Femur (tissue), 1 donor: ENCODE measurements at places on chromosomes 5 and 9.
A peak's percentile ranks its signal among the peaks of the same experiment; 100 is the strongest.

GRCh38 chr5:310941-311434 is 10.5 kb upstream of the AHRR start:
- no peak for DNase-seq

DNA sequence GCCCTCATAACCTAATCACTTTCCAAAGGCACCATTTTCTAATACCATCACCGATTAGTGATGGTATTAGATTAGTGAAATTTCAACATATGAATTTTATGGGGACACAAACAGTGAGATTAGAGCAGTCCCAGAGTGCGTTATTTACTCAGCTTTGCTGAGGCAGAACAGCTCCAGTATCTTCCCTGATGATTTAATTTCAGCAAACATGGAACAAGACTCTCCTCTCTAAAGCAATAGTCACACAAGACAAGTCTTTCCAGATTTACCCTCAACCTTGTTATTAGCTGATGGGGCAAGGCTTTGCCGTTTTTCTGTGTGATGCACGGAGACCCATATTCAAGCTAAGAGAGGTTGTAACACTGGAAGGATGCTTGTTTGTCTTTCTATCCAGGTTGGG is 333.4 kb downstream of the FBXL7 start:
- DNase-seq = no peak

DNA sequence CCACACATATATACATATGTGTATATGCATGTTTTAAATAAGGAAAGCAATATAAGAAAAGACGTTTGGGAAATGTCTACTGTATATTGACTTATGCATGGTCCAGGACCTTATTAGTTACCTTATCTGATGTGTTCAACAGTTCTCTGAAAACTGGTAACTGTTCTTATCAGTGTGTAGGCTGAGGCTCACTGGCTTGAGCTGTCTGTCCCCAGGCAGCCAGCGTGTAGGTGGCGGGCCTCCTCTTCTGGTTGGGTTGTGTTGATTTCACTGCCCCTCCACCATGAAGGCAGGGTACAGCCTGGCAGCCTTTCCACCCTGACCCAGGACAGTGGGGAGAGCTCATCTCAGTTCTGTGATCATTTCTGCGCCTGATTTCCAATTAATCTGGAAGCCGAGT is 38.7 kb upstream of the SEMA4D start:
- DNase-seq = peak; percentile 6

DNA sequence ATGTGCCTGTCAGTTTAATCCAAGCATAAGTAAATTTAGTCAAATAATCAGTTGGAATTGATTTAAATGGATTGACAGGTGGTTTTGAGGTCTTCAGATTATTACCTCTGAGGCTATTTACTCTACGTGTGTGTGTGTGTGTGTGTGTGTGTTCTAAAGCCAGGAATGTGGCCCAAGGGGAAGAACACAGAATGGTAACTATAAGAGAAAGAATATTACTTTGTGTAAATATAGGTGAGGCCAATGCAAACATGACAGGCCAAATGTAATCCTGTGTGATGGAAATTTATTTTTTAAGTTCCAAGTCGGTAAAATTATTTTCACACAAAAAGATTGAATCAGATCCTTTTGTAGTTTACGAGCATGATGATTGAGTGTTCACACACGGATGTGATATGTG is 390.0 kb downstream of the PLK2 start:
- no peak for DNase-seq

DNA sequence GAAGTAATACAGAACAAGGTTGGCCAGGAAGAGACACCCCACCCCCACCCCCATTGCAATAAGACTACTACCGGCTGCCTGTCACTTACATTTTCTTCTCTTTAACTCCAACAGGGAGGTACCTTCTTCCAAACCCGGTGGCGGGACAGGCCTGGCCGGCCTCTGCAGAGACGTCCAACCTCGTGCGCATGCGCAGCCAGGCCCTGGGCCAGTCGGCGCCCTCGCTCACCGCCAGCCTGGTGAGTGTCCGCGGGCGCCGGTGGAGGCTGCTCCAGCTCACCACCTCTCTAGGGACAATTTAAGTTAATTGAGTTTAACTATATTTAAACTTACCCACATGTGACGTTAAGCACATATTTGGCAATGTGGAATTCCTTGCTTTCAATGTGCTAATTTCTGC is 192.4 kb downstream of the MAST4 start:
- DNase-seq = no peak

GRCh38 chr5:135139381-135140134 is 105.5 kb upstream of the PITX1 start:
- no peak for DNase-seq

GRCh38 chr5:107743373-107744000 is 72.8 kb upstream of the EFNA5 start:
- DNase-seq = no peak
